ENCODE measurements at places on chromosomes 1 and 21. TPM values are rescaled to one million over a fixed set of nuclear protein-coding genes. Genes with fewer than 3 reads are reported as not detected.
A peak's percentile ranks its signal among the peaks of the same experiment; 100 is the strongest.

Gene PLA2G5
- 17.6 TPM for polyA plus RNA-seq

Gene ADGRL4
- 17.2 TPM for polyA plus RNA-seq

Gene FAM167B
- polyA plus RNA-seq, result 1.6 TPM

Gene OR2T2
- not detected for polyA plus RNA-seq

Gene FCRL6
- polyA plus RNA-seq, result 1.3 TPM

Gene TNNT2
- 2.7 TPM for polyA plus RNA-seq

Gene TRIM58
- 2.9 TPM for polyA plus RNA-seq

Gene LORICRIN
- not detected for polyA plus RNA-seq

Gene SRGAP2C
- polyA plus RNA-seq, result 1.5 TPM

Gene SLC35F3
- 0.47 TPM for polyA plus RNA-seq

Gene LCE6A
- not detected for polyA plus RNA-seq

Gene PKN2
- 12.0 TPM for polyA plus RNA-seq

Gene AADACL3
- not detected for polyA plus RNA-seq

GRCh38 chr1:18037651-18038050, 69.9 kb upstream of the IGSF21 start:
- DNase-seq, result no peak

DNA sequence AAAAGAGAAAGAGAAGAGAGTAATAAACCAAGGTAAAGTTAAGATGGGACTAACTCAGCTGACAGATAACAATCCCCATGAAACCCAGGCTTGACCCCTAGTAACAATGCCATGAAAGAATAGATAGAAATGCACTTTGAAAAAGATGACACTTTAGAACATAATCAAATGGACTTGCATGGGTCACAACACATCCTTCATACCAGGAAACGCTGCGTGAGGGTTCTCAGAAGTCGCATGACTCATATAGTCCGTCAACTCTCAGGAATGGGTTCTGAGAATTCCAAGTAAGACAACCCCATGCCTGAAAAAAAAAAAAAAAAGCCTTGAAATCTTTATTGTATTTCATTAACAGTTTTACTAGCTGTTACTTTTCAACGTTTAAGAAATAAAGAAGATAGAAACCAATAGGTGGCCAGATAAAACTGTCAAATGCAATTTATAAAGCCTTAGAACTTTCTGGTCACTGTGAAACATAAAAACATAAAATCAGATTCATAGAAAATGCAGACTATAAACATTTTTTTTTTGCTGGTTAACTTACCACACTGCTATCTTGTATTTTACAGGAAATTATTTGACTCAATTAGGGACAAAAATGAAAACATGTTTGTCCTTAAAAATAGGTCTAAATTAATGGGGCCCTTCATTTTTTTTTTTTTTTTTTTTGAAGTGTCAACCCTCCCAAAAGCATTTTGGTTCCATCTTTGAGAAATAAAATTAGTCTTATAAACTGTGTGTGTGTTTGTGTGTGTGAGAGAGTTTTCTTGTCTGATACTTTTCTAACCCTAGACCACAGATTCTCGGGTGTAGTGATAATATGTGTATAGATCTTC, 202.1 kb downstream of the NCAM2 start:
- DNase-seq, result peak; percentile 30

GRCh38 chr1:212542761-212543187, 65.8 kb upstream of the ATF3 start:
- DNase-seq, result no peak

- DNase-seq, result no peak
These were observed 377.9 kb downstream of the LTN1 start for GRCh38 chr21:28614791-28615190.

DNA sequence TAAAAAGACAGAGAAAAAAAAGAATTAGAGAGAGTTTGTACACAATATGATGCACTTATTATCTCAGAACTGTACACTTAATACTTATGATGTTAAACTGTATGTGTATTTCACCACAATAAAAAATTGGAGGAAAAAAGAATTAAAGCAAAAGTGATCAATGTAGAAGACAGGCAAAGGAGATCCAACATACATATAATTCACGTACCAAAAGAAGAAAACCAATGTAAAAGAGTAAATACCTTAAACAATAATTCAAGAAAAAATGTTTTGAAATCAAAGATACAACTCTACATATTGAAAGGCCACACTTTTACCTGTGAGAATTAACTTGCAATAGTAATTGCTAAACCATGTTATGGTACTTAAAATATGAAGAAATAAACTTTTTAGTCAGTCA, 9.8 kb upstream of the PGLYRP3 start:
- DNase-seq, result no peak

- DNase-seq, result no peak
These were observed 90.9 kb downstream of the IER5 start for GRCh38 chr1:181179279-181179986.
